Activated CD8-positive, alpha-beta memory T cell treated with anti-CD3 and anti-CD28 coated beads for 1 hour (primary cell): ENCODE measurements at places on chromosomes 11 and 22.

DNA sequence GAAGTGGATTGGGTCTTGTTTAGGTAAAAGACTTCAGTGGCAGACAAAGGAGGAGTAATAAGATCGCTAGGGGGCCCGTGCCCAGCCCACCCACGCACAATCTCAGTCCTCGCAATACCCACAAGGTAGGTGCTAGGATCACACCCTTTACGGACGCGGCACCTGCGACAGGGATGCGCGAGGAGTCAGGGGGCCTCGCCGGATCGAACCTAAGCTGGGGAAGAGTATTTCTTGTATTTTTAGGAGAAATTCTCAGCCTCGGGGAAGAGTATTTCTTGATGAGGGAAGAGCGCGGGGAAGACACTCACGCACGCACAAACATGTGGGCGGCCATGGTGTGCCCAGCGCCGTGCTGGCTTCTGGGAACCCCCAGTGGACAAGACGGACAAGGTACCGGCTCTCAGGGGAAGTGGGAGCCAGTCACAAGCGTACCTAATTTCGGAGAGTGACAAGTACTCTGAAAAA is 745 bp upstream of the FAM118A start:
- no peak for DNase-seq

- DNase-seq: no peak
Measured at GRCh38 chr11:22703040-22703439, 36.6 kb downstream of the GAS2 start.

- DNase-seq: no peak
Measured at GRCh38 chr11:64713016-64713707, 9.8 kb downstream of the NRXN2 start.

DNA sequence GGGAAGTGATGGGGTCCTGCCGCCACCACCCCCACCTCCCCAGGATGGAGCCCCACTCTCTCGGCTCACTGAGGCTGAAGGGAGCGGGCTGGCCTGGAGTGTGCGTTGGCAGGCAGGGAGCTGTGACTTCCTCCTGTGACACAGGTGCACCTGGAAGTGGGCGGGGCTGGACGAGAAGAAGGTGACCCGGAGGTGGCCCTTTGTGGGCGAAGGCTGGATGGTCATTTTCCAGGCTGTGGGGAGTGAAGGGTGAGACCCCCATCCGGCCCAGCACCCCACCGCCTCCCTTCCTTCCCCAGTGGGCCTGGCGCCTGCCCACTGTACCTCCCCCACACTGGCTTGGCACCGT is 15.3 kb downstream of the IL17REL start:
- no peak for DNase-seq

- DNase-seq: no peak
Measured at GRCh38 chr22:42881982-42882656, 25.0 kb upstream of the ARFGAP3 start.

- no peak for DNase-seq
Measured at GRCh38 chr22:30253205-30253852, 6.8 kb upstream of the LIF start.
